ENCODE measurements at places on chromosomes 6 and 20.

DNA sequence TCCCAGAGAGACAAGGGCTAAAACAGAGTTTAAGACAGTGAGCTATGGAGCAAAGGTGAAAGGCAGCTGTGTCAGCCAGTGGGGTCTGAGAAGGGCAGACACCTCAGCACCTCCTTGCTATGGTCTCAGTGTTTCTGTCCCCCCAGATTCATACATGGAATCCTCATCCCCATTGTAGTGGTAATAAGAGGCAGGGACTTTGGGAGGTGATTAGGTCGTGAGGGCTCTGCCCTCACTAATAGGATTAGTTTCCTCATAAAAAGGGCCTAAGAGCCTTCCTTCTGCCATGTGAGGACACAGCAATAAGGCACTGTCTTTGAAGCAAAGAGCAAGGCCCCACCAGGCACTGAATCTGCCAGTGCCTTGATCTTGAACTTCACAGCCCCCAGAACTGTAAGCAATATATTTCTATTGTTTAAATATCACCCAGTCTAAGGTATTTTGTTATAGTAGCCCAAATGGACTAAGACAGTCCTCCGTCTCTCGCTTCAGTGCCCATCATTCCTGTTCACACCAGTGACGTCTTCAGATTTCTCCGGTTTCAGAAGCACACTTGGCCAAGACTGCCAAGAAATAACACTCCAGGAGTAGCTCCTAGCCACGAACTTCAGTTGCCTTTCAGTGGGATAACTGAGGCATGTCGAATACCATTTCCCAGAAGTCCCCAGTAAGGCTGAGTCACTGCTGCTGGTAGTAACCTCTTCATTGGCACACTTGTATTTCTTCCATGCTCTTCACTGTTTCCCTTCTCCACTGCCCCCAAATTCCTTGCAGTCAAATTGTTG, 32.8 kb downstream of the SLC13A3 start:
- no peak for DNase-seq

DNA sequence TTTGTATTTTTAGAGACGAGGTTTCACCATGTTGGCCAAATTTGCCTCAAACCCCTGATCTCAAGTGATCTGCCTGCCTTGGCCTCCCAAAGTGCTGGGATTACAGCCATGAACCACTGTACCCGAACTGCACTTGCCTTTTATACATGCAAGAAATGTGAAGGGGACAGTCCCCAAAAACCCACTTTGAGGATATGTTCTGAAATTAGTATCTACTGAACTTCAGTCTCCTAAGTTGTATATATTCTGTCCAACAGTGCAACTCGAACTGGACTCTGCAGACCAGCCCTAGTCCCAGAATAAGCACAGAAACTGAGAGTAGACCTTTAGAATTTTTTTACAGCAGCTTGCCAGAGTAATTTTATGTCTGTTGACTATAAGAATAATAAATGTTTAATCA, 28.5 kb downstream of the BACH2 start:
- no peak for DNase-seq

DNA sequence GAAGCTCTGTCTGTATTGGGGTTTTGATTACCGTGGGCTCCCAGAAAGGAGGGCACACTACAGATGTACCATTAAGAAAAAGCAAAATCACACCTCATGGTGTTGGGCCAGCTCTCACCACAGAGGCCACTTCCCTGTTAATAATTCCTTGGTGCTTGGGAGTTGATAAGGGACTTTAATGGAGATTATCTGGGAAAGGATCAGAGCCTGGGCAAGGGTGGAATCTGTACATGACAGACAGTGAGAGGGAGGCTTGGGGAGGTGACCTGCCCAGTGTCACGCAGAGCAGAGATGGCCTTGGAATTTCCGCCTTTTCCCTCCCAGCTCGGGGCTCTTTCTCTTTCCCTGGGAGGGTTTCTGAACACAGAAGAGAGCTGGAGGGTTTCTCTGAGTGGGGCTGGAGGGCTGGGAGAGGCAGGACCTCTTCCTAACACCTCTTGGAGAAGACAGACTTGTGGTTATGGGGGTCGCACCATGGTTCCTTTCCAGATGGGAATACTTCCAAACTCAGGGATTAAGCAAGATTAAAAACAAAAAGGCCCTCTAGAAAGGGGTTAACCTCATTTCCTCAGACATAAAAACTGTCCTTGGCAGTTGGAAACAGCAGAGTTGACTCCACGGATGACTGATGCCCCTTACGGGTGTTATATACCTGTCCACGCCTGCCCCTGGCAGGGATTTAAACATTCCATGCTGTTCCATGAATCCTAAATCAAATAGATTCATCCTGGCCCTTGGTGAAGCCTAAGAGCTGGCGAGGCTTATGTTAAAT, 16.8 kb upstream of the KCNK16 start:
- no peak for DNase-seq

DNA sequence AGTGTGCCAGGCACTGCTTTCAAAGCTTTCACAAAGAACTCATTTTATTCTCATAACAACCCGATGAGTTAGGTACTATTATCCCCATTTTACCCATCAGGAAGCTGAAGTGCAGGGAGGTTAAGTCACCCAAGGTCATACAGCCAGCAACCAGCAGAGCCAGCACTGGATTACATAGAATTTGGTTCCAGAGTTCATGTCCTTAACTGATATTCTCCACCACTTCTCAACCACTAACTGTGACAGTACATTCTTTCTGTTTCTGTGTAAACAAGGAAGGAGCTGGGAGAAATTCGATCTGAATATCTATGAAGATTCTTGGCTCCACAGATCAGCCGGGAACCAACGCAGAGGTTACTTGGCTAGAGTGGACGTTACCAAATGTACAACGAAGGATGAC, 98.0 kb downstream of the KIF16B start:
- DNase-seq, result no peak

DNA sequence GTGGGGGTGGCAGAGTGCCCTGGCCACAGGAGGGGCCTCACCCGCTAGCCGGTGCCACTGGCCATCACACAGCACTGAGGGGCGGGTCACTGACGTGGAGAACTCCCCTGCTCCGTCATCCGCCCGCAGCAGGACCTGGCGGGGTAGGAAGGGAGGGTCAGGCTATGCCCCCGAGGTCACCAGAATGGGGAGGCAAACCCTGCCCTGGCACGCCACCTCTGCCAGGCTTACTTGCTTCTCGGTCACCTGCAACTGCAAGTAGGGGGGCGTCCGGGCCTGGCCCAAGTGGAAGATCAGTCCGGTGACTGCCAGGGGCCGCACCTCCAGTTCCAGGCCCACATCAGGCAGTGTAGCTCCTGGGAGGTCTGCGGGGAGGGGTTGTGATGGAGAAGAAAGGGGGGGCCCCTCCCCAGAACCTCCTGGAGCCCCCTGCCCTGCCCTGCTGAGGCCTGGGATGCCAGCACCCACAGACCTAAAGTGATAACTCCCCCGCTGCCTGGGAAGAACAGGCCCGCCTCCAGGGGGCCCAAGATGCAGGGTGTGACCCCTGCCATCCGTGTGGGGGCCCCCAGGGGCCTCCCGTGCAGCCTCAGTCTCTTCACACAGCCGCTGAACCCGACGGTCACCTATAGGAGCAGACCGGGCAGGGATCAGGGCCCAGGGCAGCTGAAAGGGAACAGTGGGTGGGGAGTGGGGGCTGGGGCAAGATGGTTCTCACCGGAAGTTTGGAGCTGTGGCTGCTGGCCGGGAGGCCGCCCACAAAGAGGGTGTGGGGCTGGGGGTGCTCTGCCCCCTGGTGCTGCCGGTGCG, 7.4 kb downstream of the ADRM1 start:
- no peak for DNase-seq

DNA sequence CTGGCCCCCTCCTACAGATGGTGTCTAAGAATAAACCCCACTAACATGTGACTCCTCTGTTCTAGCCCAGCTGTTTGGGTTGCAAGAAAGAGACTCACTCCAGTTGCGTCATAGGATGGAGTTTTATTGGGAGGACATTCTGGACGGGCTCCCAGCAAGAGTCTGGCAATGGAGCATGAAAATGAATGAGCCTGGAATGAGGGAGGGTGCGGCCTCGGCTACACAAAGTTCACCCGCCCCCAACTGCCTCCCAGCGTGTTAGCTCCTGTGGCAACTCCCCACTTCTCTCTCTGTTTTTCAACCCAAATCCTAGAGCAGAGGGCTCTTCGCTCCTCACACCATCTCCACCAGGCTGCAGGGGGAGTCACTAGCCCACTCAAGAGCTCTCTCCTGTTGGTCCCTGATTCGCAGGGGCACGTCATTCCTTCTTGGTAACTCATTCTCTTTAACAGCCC, 5.1 kb upstream of the ADAM33 start:
- DNase-seq, result no peak

DNA sequence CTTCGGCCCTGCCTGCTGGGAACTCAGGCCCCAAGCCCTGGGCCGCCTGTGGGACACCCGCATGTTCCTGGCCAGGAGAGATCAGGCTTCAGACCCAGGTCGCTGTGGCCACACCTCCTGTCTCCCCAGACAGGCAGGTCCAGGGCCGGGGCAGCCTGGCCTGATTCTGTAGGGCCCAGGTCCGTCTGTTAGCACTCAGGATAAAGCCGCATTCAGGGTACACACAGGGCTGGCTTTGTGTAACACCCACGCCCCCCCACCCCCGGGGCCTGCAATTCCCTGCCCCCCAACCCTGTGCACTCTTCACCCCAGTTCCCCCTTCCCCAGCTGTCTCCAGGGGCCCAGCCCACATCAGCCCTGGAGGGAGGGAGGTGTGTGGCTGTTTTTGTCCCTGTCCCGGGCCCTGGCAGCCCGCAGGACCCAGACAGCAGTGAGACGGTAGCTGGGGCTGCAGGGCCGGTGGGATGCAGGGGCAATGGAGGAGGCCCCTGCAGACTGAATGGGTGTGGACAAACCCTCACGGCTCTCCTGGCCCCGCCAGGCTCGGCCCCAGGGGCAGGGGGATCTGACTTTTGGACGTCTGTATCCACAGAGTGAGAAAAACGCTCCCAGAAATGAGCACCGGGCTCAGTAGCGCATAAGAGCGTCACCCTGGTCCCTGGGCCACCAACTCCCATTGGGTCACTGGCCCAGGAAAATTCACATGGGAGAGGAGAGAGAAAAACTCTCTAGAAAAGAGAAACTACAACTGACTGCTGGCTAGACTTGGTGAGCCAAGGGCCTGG, 42.4 kb upstream of the ZBP1 start:
- peak; percentile 6 for DNase-seq

Data from activated T-cell treated with anti-CD3 and anti-CD28 coated beads, Interleukin-2, amount 50 U/mL, for 24 hours (primary cell).